ENCODE measurements at places on chromosomes 1 and 21.

DNA sequence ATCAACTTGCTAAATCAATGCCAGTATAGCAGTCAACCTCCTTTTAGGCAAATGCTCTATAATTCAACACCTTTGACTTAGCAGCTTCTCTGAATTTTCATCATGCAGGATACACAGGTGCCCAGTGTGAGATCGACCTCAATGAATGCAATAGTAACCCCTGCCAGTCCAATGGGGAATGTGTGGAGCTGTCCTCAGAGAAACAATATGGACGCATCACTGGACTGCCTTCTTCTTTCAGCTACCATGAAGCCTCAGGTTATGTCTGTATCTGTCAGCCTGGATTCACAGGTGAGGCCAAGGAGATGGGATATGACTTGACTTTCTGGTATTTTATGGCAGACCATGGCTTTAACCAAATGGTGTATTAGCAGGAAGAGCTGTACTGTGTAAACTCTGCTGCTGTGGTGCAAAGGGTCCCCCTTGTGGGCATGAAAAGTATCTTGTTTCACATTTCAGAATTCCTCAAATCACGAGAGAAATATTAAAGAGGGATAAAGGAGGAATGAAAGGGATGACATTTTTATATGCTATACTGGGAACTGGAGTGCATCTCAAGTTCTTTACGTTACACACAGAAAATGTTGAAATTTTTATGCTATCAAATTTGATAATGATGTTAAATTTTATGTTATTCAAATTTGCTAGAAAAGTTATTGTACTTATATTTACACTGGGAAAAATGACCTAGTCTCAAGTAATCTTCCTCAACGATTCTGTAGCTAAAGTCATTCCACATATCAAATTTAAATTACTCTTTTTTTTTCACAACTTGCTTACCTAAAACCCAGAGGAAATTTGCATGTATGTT is 88.9 kb downstream of the CRB1 start:
- peak; percentile 44 for DNase-seq

GRCh38 chr21:32260130-32260529 is 18.7 kb downstream of the MIS18A start:
- no peak for DNase-seq

- no peak for DNase-seq
Measured at GRCh38 chr1:197986817-197987216, 69.6 kb downstream of the LHX9 start.

GRCh38 chr1:183126528-183126927 is 59.5 kb upstream of the LAMC2 start:
- DNase-seq: no peak

DNA sequence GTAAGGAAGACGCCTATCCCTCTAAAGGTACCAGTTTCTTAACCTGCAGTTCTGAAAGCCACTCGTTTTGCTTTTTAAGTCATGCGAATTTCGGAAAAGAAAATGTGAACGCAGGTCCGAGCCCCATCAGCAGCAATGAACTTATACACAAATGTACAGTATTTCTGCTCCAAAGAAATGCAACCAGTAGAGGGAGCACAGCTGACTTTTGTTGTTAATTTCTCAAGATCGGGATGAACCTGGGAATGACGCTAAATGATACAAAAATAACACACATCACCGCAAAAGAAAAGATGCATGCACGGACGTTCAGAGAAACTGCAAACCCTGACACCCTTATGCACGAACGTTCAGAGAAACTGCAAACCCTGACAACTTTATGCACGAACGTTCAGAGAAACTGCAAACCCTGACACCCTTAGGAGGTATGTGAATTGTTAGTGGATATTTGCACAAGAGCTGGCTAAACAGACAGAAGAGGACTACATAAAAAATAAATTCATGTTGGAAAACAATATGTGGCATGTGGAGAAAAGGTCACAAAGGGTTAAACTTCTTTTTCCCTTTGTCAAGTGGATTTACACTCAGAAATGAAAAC is 3.5 kb upstream of the TIAM1 start:
- peak; percentile 61 for DNase-seq

DNA sequence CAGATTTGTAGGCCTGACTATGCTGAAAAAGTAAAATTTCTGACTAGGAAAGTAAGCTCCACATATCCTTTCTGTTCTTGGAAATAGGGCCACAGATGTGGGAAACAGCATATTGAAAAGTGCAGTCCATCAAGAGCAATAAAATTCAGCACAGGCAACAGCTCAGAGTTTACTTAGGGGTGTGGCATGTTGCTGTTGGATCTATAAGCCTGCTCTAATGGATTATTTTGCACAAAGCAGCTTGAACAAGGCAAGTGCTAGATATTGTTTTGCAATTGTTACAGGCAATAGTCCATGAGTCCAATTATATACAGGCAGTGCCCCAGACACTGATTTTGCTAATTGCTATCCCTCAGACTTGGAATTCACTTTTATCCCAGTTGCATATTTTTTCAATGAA is 289.8 kb upstream of the SNX7 start:
- no peak for DNase-seq

GRCh38 chr1:228930479-228930957 is 195.2 kb downstream of the RHOU start:
- DNase-seq: no peak

All from HEK293T (cell line).